NCI-H1092 treated with DMSO at 0.1 percent for 48 hours (cell line): ENCODE measurements at places on chromosomes 3 and 15.

DNA sequence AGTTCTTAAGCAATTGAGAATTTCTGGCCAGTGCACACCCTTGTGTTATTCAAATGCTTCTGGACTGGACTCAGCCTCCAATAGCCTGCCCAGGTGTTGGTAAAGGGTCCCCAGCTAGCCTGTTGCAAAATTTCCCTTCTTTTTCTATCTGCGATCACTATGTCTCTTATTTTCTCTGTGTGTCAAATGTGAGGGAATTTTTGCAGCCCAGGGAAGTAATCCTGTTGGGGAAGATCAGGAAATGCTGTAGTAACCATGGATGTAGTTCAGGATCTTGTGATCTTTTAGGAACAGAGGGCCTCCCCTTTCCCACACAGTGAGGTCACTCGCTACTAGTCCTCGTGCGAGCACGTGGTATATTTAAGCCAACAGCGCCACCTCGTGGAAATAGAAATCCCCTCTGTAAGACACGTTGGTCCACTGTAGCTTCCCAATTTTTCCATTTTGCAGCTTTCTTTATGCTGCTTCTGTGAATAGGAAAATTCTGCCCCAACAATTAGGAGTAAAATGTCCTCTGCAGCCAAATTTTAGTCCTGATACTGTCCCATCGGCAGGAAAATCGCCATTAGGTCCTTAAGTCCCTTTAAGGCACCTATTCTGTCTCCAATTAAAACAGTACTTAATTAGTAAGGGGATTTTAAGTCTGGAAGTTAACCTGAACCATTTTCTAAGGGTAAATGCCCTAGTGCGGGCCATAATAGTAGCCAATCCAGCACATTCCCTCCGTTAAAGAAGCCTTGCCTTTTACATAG is 4.0 kb upstream of the SMCO1 start:
- DNase-seq: no peak

- no peak for DNase-seq
Measured at GRCh38 chr15:66778716-66779115, 76.7 kb downstream of the SMAD6 start.

GRCh38 chr15:54707805-54708752 is 488.7 kb downstream of the RSL24D1 start:
- DNase-seq: no peak

DNA sequence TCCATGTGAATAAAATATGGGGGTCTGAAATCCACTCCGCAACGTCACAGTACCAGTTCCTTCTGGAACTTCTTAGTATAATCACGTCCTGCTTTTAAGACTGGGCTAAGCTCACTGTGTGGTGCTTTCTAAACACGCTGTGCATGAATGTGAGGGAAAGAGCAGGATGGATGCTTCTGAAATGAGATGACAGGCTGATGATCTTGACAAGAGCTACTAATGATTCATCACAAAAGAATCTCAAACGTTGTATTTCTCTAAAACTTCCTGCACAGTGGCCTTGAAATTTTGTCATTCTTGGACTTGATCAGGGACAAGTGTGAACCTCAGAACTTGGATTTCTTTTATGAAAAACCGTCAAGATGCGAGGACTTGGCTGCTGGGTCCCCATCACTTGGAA is 221.4 kb downstream of the CADPS start:
- no peak for DNase-seq

GRCh38 chr3:70716832-70717231 is 404.4 kb upstream of the MDFIC2 start:
- DNase-seq: no peak

GRCh38 chr15:51750792-51751696 is at the start of gene TMOD2:
Gene TMOD2 (plus strand): TSS chr15:51751597. CDS start chr15:51766442, 14,845 bp downstream.
- DNase-seq: peak; percentile 14

- DNase-seq: no peak
Measured at GRCh38 chr3:71525391-71525790, 58.1 kb downstream of the FOXP1 start.

- DNase-seq: no peak
Measured at GRCh38 chr15:83538682-83539081, 91.5 kb downstream of the SH3GL3 start.

- no peak for DNase-seq
Measured at GRCh38 chr15:80155001-80155377, 2.2 kb downstream of the FAH start.
